H7 (cell line): ENCODE measurements at places on chromosomes 7 and 10.
A peak's percentile ranks its signal among the peaks of the same experiment; 100 is the strongest.

- no peak for DNase-seq
Measured at GRCh38 chr10:108452533-108452932, 1288.0 kb upstream of the SORCS1 start.

GRCh38 chr10:75703191-75703854 is 271.9 kb downstream of the LRMDA start:
- no peak for DNase-seq

DNA sequence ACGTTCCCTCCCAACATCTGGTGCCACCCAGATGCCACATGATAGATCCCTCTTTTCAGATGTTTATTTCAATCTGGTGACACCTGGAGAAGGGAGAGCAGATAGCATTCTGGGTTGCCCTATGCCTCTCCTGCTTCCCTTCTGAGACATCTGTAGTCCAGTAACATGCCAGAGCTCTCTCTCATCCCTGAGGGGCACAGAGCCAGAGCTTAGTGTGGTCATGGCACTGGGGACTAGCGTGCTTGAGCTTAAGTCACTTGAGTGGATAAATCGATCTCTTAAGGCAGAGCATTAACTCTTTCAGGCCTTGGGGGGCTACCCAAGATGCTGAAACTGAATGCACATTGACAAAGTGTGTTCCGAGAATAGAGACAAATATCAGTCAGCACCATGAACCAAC is 47.9 kb downstream of the WNT2 start:
- no peak for DNase-seq

DNA sequence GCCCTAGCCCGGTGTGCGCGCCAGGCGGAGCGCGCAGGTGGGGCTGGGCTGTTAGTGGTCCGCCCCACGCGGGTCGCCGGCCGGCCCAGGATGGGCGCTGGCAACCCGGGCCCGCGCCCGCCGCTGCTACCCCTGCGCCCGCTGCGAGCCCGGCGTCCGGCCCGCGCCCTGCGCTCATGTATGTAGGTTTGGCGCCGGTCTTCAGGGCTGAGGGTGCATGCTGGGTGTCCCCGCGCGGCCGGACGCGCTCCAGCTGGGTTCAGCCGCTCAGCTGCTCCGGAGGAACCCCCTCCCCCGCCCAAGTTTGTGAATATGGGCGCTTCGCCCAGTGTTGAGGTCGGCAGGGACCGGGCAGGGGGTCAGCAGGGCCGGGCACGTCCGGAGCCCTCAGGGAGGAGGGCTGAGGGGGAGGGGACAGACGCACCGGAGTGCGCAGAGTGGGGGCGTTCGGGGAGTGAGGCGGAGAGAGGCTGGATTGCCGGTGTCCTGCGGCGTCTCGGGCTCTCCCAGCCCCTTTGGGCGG is 559 bp downstream of the VWC2 start:
- DNase-seq, result peak; percentile 78

- DNase-seq, result no peak
Measured at GRCh38 chr7:106568680-106569499, 92.1 kb downstream of the CCDC71L start.

DNA sequence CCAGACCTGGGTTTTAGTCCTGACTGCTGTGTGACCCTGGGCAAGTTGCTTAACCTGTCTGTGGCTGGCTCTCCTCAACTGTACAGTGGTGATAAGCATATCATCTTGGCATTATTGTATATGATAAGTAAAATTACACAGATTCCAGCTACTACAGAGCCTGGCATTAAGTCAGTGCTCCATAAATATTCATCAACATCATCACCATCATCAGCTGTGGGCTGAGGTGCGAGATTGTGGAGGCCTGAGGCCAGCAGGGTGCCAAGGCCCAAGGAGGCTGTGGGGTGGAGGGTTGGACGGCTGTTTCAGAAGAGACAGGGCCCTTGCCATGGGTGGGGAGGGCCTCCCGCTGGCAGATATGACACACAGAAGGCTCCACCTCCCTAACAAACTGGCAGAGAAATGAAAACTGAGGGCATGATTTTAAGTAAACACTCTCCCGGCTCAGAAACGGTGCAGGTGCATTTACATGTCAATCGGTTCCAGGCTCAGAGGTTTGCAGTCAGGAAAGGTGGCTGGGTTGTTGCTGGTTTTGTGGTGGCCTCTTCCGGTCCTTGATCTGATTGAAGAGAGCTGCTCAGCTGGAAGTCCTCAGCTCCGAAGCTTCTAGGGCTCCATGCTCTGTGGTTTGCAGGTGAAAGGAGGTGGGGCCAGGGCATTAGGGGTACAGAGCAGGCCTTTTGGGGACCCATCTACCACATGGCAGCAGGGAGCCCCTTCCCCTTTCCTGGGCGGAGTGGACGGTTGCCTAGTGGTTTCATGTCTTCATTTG is 10.2 kb downstream of the CRYGN start:
- DNase-seq, result peak; percentile 75

GRCh38 chr10:61042533-61042932 is 98.5 kb upstream of the RHOBTB1 start:
- no peak for DNase-seq

- no peak for DNase-seq
Measured at GRCh38 chr10:62153191-62153590, 115.5 kb downstream of the RTKN2 start.

DNA sequence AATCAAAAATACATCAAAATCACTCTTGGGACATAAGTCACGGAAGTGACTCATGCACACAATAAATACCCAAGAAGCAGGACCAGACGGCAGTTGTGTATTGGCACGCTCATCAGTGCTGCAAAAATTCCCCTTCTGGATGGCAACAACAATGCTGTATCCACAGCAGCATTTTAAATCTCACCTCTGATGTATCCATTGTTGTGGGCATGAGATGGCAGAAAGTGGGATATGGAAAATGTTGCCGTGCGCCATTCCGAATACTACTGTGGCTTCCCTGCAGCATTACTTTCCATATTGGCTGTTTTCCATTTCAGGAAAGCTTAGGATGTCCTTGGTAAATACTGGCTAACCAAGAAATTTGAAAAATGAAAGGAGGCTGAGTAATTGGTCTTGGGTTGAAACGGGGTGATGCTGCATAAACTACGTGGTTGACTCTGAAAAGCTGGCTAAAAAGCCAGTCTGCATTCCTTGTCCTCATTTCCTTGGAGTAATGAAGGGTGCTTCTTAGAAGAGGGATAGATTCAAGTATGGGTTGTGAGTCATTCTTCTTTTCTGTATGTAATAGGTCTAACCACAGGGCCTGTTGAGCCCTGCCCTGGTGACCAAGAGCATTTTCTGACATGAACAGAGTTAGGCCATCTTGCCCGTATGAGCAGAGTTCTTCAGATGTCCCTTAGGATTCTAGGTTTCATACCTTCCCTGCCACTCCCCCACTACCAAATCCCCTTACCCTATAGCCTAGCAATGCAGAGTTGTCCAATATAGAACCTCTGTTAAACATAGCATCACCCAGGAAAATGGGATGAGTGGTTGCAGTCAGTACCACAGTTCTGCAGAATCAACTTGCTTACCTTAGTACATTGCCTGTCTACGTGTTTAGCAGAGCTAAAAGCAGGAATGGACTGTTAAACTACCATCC is 36.3 kb upstream of the TOMM7 start:
- no peak for DNase-seq

- DNase-seq, result no peak
Measured at GRCh38 chr7:36565792-36566356, 158.4 kb downstream of the AOAH start.

DNA sequence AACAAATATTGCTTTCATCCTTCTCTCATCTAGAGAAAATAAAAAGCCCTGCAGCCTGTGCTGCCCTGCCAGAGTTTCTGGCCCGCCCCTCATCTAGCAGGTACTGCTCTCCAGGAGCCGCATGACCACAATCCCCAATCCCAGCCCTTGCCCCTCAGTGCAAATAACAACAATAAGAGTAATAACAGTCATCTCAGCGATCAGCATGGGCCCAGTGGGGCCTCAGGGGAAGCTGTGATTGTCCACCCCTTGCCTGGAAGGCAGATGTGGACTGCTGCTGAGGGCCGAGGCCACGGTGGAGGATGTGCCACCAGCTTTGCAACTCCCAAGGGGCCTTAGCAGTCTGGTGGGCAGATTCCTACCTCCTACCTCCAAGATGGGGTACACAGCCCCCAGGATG is 106.1 kb downstream of the CDH23 start:
- no peak for DNase-seq

DNA sequence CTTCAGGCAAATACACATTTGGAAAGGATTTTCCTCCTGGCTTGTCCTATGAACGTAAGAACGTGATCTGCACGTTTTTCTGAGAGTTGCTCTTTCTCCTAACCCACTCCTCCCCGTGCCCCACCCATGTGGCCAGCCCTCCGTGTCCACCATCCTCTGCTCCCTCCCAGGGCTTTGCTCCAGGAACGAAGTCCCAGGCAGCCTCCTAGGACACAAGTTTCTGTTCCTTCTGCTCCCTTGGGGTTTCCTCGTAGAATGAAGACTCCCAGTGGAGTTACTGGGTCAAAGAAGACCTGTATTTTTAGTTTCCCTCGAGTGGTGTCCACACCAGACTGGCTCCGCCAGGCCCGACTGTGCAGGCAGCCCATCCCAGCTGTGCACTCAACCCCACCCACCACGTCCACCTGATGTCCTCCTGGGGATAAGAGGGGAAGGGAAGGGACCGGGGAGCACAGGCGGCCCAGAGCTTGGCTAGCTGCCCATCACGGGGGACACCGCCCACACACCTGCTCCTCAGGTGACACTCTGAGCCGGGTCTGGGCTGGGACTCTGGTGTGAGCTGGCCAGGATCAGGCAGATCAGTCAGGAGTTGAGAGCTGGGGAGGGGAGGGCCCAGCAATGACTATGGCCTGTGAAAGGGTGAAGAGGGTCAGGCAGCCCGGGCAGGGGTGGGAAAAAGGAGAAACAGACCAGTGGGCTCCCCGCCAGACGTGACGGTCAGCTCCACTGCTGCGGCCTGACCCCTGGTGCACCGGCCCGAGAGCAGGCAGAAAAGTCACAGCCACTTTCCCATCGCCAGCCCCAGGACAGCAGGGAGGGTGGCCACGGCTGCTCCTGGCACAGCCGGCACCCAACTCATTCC is 54.3 kb upstream of the PPP2R2D start:
- DNase-seq, result no peak

DNA sequence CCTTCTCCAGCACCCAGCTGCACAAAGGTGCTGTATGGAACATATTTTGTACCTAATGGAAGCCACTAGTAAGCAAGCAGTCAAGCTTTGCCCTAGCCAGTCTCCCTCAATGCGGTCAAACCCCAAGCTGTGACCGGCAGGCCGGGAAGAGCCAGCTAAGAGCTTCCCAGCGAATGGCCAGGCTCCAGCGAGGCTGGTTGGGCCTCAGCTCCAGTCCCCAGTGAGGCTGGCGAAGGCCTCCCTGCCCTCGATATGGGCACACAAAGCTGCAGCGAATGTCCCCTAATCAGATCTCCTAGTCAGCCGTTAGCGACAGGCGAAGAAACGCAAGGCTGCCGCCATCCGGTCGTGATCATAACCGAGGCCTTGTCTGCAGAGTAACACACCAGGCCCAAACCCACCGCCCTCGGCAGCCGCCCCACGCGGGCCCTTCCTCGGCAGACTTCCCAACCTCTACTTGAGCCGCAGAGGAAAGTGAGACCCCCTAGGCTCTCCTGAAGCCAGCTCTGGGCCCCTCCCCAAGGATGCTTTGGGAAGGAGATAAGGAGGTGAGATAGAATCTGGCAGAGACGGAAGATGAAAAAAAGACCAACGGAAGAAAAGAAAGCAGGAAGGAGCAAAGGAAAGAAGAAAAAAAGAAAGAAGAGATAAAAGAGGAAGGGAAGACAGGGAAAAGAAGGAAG is 3.1 kb upstream of the HOXA9 start:
- DNase-seq, result no peak

GRCh38 chr7:6382817-6383216 is 64.9 kb downstream of the DAGLB start:
- DNase-seq, result no peak

- no peak for DNase-seq
Measured at GRCh38 chr7:151148319-151149259, 18.9 kb downstream of the GBX1 start.

DNA sequence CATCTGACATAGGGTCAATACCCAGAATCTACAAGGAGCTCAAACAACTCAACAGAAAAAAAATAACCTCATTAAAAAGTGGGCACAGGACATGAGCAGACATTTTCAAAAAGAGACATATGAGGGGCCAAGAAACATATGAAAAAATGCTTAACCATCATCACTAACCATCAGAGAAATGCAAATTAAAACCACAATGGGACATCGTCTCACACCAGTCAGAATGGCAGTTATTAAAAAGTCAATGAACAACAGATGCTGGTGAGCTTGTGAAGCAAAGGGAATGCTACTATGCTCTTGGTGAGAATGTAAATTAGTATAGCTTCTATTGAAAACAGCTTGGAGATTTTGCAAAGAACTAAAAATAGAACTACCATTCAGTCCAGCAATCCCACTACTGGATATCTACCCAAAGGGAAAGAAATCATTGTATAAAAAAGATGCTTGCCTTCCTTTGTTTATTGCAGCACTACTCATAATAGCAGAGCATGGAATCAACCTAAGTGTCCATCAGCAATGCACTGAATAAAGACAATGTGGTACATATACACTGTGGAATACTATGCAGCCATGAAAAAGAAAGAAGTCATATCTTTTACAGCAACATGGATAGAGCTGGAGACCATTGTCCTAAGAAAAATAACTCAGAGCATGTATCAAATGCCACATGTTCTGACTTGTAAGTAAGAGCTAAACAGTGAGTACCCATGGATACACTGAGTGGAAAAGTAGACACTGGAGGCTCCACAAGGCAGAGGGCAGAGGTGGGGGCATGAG is 139.8 kb downstream of the ADARB2 start:
- DNase-seq, result no peak

DNA sequence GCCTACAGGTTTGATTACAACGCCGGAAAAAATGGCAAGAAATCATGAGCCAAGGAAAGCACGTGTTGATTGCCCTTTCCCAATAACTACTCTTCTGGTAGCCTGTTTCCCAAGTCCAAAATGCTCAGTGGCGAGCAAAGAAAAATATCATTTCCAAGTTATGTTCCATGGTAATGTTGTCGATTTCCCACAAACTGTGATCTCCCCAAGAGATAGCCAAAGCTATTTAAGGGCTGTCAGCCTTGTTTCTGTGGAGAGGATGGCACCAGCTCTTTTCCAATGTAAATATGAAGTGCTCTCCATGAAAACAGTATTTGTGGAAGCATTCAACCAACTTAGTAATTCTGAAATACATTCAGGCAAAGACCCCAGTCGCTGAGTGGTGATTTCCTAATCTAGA is 232.5 kb upstream of the AOAH start:
- no peak for DNase-seq

- no peak for DNase-seq
Measured at GRCh38 chr7:40881405-40881926, 746.7 kb downstream of the SUGCT start.

GRCh38 chr10:121639416-121639815 is 41.2 kb upstream of the FGFR2 start:
- DNase-seq, result no peak

DNA sequence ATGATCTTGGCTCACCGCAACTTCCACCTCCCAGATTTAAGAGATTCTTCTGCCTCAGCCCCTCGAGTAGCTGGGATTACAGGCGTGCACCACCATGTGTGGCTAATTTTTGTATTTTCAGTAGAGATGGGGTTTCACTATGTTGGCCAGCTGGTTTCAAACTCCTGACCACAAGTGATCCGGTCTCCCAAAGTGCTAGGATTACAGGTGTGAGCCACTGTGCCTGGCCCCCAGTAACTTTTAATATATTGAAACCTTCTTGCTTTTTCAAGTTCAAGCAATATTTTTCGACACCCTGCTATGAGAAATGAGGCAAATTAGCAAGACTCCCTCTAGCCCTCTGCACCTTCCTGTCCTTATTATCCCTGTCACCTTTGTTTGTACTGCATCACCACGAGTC is 144.0 kb downstream of the EVX1 start:
- DNase-seq, result no peak
